NCI-H187 (cell line): ENCODE measurements at places on chromosomes 3 and 15.

- DNase-seq: no peak
These were observed 757.8 kb downstream of the AGBL1 start for GRCh38 chr15:86837294-86838061.

DNA sequence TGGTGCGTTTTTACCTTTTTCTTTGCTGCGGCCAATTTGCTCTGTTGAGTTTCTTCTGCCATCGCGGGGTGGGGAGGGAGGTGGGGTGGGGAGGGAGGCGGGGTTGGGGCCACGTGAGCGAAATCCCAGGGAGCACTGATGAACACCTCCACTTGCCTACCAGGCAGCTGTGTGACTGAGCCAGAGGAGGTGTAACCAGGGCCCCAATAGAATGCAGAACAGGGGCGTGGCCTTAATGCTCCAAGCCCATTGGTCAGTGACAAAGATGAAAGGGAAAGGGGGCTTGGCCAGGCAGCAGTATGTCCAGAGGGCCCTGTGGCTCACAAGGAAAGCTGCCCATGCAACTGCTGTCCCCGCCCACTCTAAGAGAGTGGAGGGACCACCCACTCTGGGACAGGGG lies 21.4 kb upstream of the OR4F6 start:
- no peak for DNase-seq

GRCh38 chr3:98623572-98624280 lies 30.3 kb upstream of the CPOX start:
- no peak for DNase-seq

DNA sequence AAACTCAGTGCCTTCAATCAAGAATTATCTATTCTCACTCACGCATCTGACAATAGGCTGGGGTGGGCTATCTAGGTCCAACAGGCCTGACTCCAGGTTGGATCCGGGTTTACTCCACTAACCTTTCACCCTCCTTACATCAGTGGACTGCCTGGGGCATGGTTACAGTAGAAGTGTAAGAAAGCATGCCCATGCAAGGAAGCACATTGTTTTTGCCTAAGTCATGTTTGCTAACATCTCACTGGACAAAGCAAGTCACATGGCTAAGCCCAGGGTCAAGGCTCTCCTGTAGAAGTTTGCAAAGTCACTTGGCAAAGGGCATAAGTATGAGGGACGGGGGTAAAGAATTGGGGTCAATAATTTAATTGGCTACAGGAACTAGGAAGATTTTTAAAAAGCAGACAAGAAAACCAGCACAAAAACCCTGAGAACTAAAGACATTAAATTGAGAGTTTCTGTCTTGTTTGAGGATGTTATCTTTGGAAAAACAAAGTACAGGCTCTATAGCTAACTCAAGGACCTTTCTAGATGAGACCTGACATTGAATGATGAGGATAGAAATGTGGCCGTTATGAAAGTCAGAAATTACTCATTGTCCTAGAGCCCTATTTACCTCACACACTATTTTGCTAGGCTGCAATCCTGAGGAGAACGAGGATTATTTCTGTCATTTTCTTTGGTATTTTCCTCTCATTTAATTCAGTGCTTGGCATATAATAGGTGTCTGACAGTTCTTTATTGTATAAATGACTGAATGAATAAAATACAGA lies 214.2 kb downstream of the IL20RB start:
- DNase-seq: no peak

- no peak for DNase-seq
These were observed 180.4 kb upstream of the STT3B start for GRCh38 chr3:31352331-31352730.

GRCh38 chr3:114878114-114878839 lies 268.8 kb downstream of the ZBTB20 start:
- DNase-seq: peak; percentile 35

GRCh38 chr15:67178569-67179210 lies 75.8 kb downstream of the AAGAB start:
- DNase-seq: no peak

GRCh38 chr3:54283470-54283869 lies 161.1 kb downstream of the CACNA2D3 start:
- DNase-seq: no peak

- DNase-seq: no peak
These were observed 174.5 kb upstream of the GAP43 start for GRCh38 chr3:115448851-115449250.

GRCh38 chr3:156389449-156389950 lies 165.4 kb downstream of the SSR3 start:
- no peak for DNase-seq

- no peak for DNase-seq
These were observed 43.8 kb upstream of the LEKR1 start for GRCh38 chr3:156782319-156782718.
